Progenitor cell of endocrine pancreas (in vitro differentiated cells): ENCODE measurements at places on chromosomes 7 and 10. TPM values are rescaled to one million over a fixed set of nuclear protein-coding genes. Genes with fewer than 3 reads are reported as not detected.

ARHGEF35 gene
- total RNA-seq: 17.3 and 19.5 TPM in 2 replicates

GRCh38 chr7:134690016-134690415 is 43.4 kb downstream of the BPGM start:
- DNase-seq: no peak

GRCh38 chr7:151167197-151167961 is at the start of gene GBX1:
Gene GBX1, minus strand, starts transcription at chr7:151167694. Its CDS starts 146 bp downstream, at chr7:151167548.
- peak; percentile 63 for DNase-seq

DNA sequence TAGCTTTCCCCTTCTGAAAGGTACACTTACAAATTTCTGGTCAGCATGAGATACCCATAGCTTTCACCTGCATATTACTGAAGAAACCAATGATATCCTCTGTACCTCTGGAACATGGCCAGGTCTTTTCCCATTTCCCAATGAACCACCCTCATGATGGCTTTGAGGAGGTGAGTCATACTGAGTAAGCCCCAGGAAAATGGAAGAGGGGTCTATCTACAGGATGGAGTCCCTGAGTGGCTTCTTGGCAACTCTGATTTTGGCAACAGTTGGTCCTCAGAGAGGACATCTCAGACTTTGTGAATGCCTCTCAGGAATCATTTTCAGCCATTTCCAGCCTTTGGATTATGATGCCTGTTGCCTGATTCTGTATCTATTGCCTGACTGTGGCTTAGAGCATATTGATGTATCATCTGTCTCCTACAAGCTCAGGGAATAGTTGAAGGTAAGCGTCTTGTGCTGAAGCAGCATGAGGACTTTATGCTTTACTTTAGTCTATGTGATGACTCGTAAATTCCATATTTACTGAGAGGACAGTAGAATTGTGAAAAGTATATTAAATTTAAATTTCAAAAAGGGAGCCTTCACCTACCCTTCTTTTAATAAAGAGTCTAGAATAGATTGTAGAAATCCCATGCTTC is 84.7 kb upstream of the DKK1 start:
- DNase-seq: no peak

DNA sequence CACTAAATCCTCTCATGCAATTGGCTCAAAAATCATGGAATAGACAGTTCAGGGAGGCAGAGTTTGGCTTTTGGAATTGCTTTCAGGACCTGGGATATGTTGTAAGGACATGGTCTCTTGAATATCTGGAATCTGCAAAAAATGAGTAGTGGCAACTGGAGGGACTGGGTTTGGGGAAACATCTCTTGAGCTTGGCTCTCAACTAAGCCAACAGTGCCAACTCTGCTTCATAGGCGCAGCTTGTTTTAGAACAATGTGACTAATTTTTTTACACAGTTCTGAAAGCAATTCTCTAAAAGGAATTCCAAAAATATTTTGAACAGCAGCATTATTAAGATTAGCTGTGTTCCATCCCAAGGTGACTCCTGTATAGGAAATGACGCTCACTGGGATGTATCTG is 121.5 kb upstream of the DPP6 start:
- no peak for DNase-seq

DNA sequence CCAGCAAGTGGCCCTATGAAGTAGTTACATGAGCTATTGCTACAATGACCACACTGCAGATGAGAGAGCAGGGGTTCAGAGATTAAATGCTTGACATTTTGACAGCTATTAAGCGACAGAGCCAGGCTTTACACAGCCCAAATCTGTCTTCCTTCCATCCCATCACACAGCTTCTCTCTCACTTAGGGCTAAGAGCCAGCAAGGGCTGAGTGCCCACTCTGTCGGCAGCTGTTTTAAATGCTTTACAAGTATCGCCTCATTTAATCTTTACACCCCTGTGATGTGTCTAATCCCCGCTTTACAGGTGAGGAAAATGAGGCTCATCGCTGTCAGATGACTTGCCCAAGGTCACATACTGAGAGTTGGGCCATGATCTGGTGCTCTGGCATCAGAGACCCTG is 15.2 kb upstream of the OPALIN start:
- DNase-seq: no peak

DNA sequence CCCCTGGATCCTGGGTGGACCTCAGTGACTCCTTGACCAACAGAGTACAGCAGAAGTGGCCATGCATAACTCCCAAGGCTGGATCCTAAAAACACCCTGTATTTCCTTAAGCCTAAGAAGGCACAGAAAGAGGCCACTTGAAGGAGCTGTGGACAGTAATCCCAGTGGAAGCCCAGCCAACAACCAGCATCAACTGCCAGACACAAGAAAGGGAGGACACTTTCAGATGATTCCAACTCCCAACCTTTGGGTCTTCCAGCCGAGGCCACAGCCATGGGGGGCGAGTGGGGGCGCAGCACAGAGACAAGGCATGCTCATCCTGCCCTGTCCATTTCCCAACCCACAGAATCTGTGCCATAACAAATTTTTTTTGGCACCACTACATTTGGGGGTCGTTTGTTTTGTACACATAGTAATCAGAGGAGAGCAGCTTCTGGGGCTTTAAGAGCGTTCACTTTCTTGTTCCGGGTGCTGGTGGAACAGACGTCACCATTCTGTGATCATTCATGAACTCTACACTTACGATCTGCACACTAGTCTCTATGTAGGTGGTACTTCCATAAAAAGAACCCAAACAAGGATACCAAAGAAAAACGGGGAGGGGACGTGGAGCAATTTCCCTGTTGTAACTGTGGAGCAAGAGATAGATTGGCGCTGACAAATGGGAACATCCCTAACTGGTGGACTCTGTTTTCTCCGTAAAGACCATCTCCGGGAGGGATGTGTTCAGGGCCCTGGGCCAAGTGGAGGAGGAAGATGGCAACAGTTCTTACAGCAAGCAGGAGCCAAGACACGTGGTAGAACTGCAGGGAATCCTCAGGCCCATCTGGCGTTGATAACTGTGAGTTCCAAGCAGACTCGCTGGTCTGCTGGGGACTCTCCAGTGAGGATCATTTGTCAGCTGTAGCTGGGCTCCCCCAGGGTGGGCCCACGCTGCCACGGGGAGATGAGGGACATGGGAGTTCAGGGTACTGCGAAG is 6.0 kb upstream of the SLC29A3 start:
- DNase-seq: no peak
